Hindlimb muscle (tissue), 1 donor: ENCODE measurements at places on chromosomes 16 and 17. TPM values are rescaled to one million over a fixed set of nuclear protein-coding genes. Genes with fewer than 3 reads are reported as not detected.

GRCh38 chr17:80260069-80260535 lies 550 bp upstream of the RNF213 start:
- DNase-seq: peak; percentile 68

The KRT20 gene
- polyA plus RNA-seq: not detected

- no peak for DNase-seq
Measured at GRCh38 chr17:81053041-81053970, 18.4 kb downstream of the BAIAP2 start.

- no peak for DNase-seq
Measured at GRCh38 chr17:913207-913606, 66.4 kb downstream of the NXN start.

GRCh38 chr17:32486111-32486700 lies 587 bp upstream of the CDK5R1 start:
- peak; percentile 80 for DNase-seq

DNA sequence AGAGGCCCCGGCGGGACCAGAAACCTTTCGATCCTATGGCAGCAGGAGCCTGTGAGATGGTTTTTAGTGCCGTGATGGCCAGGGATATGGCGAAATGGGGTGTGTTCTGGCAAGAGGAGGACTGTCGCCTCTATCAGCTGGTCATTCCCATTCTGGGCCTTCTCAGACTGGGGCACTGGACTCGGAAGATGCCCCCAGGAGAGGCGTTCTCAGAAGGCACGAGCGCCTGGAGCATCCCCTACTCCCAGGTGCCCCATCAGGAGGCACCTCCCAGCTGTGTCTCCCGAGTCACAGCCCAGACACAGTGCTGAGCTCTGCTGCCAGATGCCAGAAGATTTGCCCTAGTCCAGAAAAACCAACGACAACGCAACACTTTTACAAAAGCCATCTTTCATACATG lies 54.6 kb upstream of the ENDOV start:
- no peak for DNase-seq

The ABCC12 gene
- 0.10 TPM for polyA plus RNA-seq

DNA sequence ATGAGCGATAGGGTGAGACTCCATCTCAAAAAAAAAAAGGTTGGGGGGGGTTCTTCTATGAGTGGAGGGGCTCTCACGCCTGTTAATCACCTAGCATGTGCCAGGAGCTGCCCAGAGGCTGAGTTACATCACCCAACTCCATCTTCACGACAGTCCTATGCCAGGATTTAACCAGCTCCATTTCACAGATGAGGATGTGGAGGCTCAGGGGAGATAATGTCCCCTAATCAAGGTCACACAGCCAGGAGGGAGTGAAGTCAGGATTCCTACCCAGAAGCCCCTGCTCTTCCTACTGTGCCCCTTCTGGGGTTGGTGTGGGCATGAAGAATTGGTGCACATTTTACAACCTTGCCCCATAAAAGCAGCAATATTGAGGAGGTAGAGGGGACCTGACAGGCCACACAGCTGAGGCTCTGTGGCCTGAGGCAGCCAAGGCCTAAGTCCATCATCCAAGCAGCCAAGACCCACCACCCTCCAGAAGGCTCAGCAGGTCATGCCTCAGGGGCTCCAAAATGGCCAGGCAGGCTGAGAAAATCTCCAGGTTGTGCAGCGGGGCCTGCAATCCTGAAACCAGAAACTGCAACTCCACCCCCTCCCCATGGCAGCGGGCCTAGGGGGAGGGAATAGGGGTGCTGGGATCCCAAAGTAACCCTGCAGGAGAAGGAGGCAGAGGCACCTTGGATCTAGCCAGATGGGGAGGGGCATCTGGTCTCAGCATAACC lies 6.9 kb downstream of the PPY start:
- no peak for DNase-seq

GRCh38 chr17:5379351-5380107 lies 39.9 kb downstream of the NUP88 start:
- no peak for DNase-seq

- DNase-seq: no peak
Measured at GRCh38 chr17:27741971-27742575, 58.3 kb downstream of the NOS2 start.

GRCh38 chr17:49509588-49509917 lies 14.5 kb downstream of the NGFR start:
- no peak for DNase-seq

The TPSG1 gene
- polyA plus RNA-seq: 1.5 TPM

GRCh38 chr17:81309140-81309858 lies 14.2 kb upstream of the SLC38A10 start:
- DNase-seq: peak; percentile 78
